Omental fat pad (tissue), 4 donors: ENCODE measurements at places on chromosomes 2 and 18. TPM values are rescaled to one million over a fixed set of nuclear protein-coding genes. Genes with fewer than 3 reads are reported as not detected.

The TMEM37 gene
- 25.2 TPM for total RNA-seq

- DNase-seq = no peak
Measured at GRCh38 chr18:62250475-62250874, 63.4 kb downstream of the RELCH start.

GRCh38 chr2:238240757-238241711 lies 1.2 kb upstream of the HES6 start:
- no peak for DNase-seq

DNA sequence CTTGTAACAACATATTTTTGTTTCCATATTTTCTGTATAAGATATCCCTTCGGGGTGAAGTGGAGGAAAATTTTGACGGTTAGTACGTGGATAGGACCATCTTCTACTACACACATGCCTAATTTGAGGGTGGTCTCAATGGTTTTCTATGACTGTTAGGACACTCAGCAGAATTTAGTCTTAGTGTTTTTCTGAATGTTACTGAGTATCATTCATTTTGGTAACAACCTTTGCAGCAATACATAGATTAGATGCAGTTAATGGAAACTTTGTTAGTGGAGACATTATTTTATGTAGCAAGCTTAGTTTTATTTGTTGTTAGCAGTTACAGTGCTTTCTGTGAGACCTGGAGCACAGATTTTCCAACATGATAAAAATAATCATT lies 1.6 kb downstream of the ITGAV start:
- no peak for DNase-seq

The TTC39C gene
- total RNA-seq = 24.7 TPM

GRCh38 chr2:509888-510287 lies 167.3 kb downstream of the TMEM18 start:
- DNase-seq = no peak

The OXER1 gene
- total RNA-seq = 0.44 TPM

GRCh38 chr18:52844323-52844722 lies 504.3 kb downstream of the DCC start:
- no peak for DNase-seq

GRCh38 chr18:13500869-13501542 lies 225.4 kb downstream of the FAM210A start:
- DNase-seq = no peak

DNA sequence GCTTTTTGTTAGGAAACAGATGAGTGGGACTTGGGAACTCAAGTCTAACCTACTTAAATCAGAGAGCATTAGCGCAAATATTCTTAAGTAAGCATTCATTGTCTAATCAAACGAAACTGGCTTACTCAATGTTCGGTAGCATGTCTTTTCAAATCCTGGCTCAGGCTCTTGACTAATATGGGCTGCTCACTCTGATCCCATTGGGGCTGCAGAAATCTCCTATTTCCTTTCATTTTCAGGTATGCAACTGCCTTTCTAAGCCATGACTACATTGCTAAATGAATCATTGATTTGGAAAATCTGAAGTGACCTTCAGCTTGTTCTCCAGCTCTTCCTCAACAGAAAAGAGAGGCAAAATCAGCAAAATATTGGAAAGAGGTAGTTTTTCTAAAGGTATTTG lies 2084.4 kb upstream of the PIK3C3 start:
- no peak for DNase-seq

GRCh38 chr2:75367401-75367800 lies 168.1 kb upstream of the TACR1 start:
- no peak for DNase-seq

The NXPH2 gene
- not detected for total RNA-seq

The AGFG1 gene
- total RNA-seq = 233 TPM

DNA sequence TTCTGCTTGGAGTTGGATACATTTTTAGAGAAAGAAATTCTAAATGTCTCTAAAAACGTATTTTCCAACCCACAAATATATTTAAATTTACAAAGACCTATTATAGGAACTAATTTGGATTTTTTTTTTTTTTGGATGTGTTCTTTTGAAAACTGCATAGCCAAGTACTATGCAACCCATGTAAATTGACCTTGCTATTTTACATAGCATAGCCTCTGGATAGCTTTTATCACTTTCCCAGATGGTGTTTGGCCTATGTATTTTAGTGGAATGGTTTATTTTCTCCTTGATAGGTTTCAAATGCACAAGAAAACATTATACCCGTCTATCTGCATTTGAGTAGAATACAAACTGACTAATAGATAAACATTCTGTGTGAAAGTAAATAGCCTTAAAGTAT lies 130.0 kb downstream of the FIGN start:
- no peak for DNase-seq

- no peak for DNase-seq
Measured at GRCh38 chr2:208235860-208236259, 19.0 kb downstream of the IDH1 start.

- no peak for DNase-seq
Measured at GRCh38 chr2:173817582-173817981, 147.6 kb downstream of the SP3 start.

The CAPN14 gene
- not detected for total RNA-seq

- no peak for DNase-seq
Measured at GRCh38 chr2:59249441-59250306, 1008.5 kb upstream of the FANCL start.

DNA sequence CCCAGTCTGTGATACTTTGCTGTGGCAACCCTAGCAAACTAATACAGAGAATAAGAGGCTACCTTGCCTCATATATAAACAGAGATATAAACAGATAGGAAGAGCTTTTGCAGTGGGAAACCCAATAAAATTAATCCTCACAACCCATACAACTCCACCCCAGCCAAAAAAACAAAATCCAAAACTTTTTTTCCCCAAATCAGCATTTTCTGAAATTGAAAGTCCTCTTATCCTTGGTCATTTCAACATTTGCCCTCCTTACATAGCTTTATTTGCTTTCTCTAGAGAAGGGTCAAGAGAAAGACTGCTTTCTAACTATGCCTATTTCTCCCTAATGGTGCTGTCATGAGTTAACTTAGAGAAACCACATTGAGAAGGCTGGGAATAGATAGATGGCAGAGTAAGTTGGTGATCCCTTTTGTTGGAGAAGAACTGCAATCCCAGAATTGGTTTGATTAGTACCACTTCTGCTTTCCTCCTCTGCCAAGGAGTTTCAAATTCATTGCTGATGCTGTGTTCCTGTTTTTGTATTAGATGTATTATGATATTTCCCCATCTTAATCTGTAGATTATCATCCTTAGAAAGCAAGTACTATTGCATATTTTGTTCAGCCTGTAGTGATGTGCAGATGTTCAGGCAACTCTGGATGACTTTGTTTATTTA lies 76.5 kb upstream of the B3GNT2 start:
- DNase-seq = no peak

The LCT gene
- not detected for total RNA-seq

DNA sequence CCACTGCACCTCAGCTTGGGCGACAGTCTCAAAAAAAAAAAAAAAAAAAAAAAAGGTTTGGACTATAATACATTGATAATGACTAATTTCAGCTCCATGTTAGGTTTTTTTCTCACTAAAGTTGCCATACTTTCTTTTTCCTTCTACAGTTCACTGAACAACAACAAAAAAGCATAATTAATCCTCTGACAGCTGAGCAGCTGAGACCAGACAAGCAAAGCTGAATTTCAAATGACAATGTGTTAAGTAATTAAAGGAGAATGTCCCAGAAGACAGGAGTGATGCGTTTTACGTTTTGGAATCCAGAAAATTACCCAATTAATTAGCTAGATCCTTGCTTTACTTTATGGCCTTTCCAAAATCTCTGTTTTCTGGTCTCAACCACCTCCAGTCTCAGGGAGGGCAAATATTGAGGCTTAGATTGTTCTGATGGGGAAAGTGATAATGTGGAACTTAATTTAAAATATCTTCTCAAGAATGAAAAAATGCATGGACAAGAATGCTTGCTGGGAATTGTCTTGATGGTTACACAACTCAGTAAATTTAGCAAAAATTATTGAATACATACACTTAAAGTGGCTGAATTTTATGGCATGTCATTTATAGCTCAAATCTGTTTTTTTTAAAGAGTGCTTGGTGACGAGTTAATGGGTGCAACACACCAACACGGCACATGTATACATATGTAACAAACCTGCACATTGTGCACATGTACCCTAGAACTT lies 17.4 kb upstream of the RMDN2 start:
- no peak for DNase-seq

GRCh38 chr2:163856941-163857340 lies 121.1 kb upstream of the FIGN start:
- no peak for DNase-seq

The UPP2 gene
- not detected for total RNA-seq

DNA sequence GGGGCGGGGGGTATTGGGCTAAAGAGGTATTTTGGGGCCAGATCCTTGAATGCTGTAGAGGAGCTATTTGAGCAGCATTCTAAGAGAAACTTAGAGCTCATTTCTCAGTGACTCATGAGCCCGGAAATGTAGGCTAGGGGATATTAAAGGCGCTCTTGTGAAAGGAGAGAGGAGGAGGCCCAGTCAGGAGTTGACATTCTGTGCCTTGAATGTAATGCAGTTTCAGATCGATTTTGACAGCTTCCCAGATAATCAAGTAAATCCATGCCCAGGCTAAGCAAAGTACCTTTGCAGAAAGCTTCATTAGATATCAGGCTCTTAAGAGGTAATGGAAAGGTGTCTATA lies 1.5 kb downstream of the CAB39 start:
- no peak for DNase-seq

The C2orf78 gene
- total RNA-seq = not detected

GRCh38 chr2:233101141-233101540 lies 41.0 kb downstream of the INPP5D start:
- no peak for DNase-seq

DNA sequence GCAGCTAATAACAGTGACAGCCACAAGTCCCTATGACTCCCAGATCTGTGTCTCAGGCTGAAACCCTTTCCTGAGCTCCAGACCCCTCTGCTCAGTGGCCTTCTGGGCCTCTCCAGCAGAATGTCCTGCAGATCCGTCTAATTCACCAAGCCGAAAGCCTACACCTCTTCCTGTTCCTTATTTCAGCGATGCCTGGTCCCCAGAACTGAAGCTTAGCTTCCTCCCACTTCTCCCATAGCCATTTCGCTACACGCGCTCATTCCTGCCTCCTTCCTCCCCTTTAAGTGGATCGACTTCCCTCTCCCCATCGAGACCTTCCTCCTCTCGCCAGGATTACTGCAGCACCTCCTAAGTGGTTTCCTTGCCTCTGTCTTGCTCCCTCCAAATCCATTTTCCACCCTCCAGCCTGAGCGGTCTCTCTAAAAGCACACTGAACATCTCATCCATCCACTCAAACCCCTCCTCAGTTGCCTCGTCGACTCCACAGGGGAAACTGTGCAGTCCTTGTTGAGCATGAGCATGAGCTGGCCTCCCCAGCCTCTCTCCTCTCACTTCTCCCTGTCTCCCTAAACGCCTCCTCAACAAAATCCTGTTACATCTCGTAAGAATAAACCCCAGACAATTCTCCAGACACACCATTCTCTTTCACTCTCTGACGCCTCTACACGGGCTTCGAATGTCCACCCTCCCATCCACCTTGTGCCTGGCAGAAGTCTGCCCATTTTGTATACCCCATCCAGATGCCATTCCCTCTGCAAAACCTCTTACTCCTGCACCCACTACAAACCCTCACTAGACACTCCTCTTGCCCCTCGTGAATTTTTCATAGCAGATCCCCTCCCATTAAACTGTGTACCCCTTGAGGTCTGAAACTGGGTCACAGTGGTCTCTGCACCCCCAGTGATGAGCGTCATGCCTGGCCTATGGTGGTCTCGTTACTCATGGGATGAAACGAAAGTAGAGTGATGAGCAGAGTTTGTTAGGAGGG lies 232.6 kb downstream of the ATAD2B start:
- no peak for DNase-seq

DNA sequence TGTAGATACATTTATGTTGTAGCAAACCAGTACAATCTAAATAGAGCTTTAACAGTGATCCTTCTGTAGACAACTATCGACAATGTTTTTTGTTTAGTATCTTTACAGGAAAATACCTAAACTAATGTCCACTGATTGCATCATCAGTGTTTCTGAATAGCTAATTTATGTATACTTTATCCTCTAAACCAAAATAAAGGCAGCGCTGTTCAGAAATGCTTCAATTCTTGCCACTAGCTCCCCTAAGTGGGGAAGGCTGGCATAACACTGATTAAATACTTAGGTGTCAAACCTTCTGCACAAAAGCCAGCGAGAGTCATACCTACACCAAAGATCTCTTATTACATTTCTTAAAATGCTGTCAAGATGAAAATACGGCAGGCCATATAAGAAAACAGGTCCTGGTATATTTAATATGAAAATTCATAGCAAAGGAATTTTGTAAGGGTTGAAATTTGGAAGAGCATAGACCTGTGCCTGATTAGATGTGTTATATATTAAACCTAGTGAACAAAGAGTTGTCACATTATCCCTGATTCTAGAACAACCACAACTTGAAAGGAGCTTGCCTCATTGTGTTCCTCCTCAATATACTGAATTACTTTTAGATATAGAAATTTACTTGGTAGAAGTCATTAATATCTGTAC lies 1693.4 kb upstream of the SLC39A10 start:
- DNase-seq = no peak

GRCh38 chr2:108396845-108397244 lies 19.1 kb downstream of the SULT1C4 start:
- DNase-seq = no peak

GRCh38 chr2:236246711-236247246 lies 17.4 kb downstream of the ASB18 start:
- DNase-seq = no peak

The DLGAP1 gene
- 5.7 TPM for total RNA-seq

The IL1RL2 gene
- 1.9 TPM for total RNA-seq

- DNase-seq = no peak
Measured at GRCh38 chr18:24672165-24672941, 211.9 kb downstream of the HRH4 start.

DNA sequence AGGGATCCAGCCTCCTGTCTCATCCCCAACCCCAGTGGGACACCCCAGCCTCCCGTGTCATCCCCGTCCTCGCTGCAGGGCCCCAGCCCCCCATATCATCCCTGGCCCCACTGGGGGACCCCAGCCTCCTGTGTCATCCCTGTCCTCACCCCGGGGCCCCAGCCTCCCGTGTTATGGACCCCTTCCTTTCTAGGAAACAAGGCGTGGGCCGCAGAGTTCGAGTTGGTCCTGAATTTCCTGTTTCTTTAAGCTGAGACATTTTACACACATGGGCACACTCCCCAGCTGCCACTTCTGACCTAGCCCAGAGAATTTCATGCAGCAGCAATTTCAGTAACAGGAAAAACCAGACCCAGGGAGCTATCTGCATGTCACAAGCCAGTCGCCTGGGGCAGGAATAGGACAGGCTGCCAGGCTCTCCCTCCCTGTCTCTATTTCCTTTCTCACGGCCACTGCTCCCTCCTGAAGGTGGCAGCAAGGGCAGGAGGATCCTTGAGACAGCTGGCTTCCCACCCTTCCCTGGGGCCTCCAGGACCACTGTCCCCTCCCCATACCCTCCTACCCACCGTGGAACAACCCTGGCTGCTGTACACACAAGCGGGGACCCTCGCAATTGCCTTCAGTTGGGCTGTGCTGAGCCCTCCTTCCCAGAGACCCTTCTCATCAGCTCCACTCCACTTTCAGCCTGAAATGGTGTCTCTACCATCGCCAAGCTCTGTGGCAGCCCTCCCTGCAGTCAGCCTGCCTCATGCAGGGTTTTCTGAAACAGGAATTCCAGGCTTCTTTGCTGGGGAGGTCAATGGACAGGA lies 141.9 kb upstream of the ID2 start:
- no peak for DNase-seq
